ENCODE measurements at places on chromosomes 1 and 21.

DNA sequence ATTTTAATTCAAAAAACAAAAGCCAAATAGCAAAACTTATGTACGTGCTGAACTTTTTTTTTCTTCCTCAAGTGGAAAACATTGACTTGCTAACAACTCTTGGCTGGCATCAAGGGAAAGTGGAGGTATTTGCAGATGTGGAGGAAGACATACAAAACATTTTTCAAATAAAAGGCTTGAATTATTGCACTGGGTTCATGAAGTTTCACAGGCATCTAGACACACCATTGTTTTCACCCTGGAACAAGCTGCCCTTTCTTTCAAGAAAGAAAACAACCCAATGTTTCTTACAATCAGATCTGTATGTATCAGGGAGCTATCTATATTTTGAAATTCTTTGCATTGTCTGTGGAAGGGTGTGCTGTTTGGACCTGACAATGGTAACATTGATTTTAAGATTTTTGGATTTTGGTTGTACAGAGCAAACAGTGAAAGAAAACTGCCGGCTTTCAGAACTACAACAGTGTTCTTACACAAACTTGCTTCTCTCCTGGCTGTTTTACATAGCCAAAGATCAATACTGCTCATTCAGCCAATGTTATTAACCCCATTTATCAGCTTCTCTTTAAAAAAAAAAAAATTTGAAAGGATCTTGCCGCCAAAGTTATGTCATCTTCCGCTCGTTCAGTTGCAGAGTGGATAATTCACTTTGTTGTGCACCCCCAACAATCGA lies 187.7 kb upstream of the FOXD3 start:
- no peaks in the 10 kb centered on the region for H3K4me1 ChIP-seq
- no peak overlapping the region for H3K27ac ChIP-seq
- H3K27me3 ChIP-seq = no peaks in the 10 kb centered on the region
- no peaks in the 10 kb centered on the region for H3K36me3 ChIP-seq

GRCh38 chr21:41458121-41458520 lies 32.1 kb downstream of the MX1 start:
- no peaks in the 10 kb centered on the region for H3K4me1 ChIP-seq
- no peak for DNase-seq
- H3K27ac ChIP-seq = no peak overlapping the region
- no peak overlapping the region for H3K4me3 ChIP-seq
- H3K27me3 ChIP-seq = no peaks in the 10 kb centered on the region
- peaks cover 7% of the 10 kb centered on the region for H3K36me3 ChIP-seq

DNA sequence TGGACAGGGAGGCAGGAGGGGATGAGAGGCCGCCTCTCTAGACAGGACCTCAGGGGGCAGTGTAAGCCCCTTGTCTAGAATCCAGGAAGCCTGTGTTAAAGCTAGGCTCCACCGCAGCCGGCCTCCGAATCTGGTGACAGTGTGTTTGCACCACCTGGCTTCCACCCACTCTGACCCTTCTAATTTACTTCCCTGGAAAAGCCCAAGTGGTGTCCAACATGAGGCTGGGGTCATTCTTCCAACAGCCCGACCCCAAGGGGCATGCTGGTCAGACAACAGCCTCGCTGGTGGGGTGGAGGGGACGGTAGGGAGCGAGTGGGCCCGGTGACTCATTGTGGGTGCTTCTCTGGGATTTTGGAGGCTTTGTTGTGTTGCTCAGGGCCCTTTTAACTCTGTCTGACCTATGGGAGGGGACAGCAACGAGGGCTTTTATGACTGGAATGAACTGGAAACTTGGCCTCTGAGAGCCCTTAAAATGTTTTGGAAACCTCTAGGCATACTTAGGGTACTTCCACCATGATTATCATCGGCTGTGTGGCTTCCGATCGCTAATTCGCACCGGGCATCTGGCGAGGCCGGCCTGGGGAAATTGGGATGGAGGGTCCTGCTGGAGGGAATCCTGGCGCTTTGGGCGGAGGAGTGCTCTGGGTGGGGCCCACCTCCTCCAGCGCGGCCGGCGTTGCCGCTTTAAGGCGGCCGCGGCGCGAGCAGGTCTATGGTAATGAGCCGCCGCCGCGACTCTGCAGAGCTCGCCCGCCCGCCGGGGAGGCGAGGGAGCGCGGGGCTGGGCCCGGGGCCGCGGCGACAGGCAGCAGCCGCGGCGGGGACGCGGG lies at the start of gene CELSR2:
TSS of gene CELSR2 (plus strand) at position 743 of the 833 bp plus-strand sequence. CDS start 541 bp downstream, outside the sequence.
- no peak within 1 kb of the TSS for H3K27ac ChIP-seq
- H3K27me3 ChIP-seq = no peaks in the 10 kb centered on the region
- H3K36me3 ChIP-seq = no peaks in the 10 kb centered on the region

DNA sequence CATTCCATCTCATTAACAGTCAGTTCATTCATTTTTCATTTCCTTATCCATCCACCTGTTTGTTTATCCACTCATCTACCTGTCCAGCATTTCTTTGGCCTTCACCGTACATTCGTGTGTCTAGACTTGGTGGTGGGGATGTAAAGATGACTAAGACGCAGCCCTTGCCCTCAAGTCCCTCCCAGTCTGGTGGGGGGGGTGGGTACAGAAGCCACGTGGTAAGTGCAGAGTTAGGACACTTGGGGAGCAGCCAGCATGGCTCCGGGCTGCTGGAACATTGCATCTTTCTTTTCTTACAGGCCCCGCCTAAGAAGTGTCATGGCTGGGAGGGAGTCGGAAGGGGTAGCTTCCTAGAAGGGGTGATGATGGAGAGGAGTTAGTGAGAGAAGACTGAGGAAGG lies 17.2 kb downstream of the KIF26B start:
- H3K36me3 ChIP-seq = no peaks in the 10 kb centered on the region
- no peaks in the 10 kb centered on the region for H3K27me3 ChIP-seq
- H3K27ac ChIP-seq = no peak overlapping the region
- no peak for DNase-seq

- H3K36me3 ChIP-seq = no peaks in the 10 kb centered on the region
- H3K27me3 ChIP-seq = no peaks in the 10 kb centered on the region
- H3K4me1 ChIP-seq = peaks cover 4% of the 10 kb centered on the region
- H3K4me3 ChIP-seq = no peak overlapping the region
- no peak overlapping the region for H3K27ac ChIP-seq
Measured at GRCh38 chr21:44716984-44717383, 5.6 kb upstream of the TSPEAR start.

- no peak overlapping the region for H3K4me3 ChIP-seq
- H3K4me1 ChIP-seq = no peaks in the 10 kb centered on the region
- no peak overlapping the region for H3K27ac ChIP-seq
- H3K36me3 ChIP-seq = no peaks in the 10 kb centered on the region
Measured at GRCh38 chr1:186059311-186059710, 315.7 kb downstream of the TPR start.

DNA sequence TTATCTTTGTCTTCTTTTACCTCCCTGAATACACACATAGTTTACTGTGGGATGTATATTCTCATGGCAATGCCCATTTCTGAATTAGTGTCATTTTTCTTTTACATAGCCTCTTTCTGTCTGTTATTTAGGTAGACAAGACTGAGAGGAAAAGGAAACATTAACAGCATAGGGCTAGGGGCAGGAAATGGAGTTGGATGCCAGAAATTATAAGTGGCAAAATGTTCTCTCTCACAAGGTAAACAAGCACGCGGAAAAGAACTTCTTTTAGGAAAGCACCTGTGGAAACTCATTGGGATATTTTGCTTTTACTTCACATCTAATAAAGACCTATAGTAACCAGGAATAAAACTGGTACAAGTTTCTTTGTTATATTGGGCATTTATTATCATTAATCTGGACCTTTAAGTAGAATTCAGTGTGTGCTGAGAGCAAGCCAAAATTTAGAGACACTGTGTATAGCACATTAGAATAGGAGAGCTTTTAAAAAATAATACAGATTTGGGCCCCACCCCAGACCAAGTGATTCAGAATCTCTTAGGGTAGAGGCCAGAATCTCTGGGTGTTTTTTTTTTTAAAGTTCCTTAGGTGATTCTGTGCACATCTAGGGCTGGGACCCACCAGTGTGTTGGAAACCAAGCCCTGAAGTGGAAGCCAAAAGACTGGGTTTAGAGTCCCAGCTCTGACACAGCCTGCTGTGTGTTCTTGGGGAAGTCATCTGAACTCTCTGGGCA lies 32.7 kb downstream of the S100A10 start:
- DNase-seq = no peak
- H3K4me3 ChIP-seq = no peak overlapping the region
- no peaks in the 10 kb centered on the region for H3K36me3 ChIP-seq
- H3K27me3 ChIP-seq = no peaks in the 10 kb centered on the region
- H3K27ac ChIP-seq = no peak overlapping the region

DNA sequence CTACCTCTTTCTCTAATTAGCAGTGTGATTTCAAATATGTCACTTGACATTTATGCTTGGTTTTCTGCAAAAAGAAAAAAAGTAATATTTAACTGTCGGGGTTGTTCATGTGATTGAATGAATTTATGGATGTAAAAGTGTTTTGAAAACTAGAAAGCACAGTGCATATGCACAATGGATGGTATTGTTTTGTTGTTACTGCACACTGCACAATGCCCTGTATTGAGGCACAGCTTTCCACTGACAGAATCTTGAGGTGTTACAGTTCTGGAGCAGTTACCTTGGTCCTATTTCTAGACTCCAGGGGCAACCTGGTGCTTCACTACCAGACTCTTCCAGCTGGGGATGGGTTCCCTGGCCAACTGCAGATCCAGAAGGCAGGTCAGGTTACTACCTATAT lies 116.8 kb upstream of the L1TD1 start:
- no peaks in the 10 kb centered on the region for H3K4me1 ChIP-seq
- no peak overlapping the region for H3K27ac ChIP-seq
- H3K4me3 ChIP-seq = no peak overlapping the region
- DNase-seq = no peak
- H3K27me3 ChIP-seq = no peaks in the 10 kb centered on the region
- no peaks in the 10 kb centered on the region for H3K36me3 ChIP-seq

- peak; percentile 98 for DNase-seq
- H3K27me3 ChIP-seq = no peaks in the 10 kb centered on the region
- H3K36me3 ChIP-seq = peaks cover 34% of the 10 kb centered on the region
- peak overlapping the region; percentile 90 for H3K27ac ChIP-seq
- H3K4me3 ChIP-seq = peak overlapping the region; percentile 30
Measured at GRCh38 chr1:15949453-15950245, 26.3 kb downstream of the ZBTB17 start.

- H3K27me3 ChIP-seq = no peaks in the 10 kb centered on the region
- no peak overlapping the region for H3K27ac ChIP-seq
- H3K36me3 ChIP-seq = no peaks in the 10 kb centered on the region
- DNase-seq = no peak
Measured at GRCh38 chr1:232011961-232012360, 385.4 kb downstream of the DISC1 start.

- no peaks in the 10 kb centered on the region for H3K27me3 ChIP-seq
- H3K4me3 ChIP-seq = peak overlapping the region; percentile 9
- no peak overlapping the region for H3K27ac ChIP-seq
- no peak for DNase-seq
- no peaks in the 10 kb centered on the region for H3K4me1 ChIP-seq
Measured at GRCh38 chr1:201013991-201014815, 9.3 kb downstream of the KIF21B start.

GRCh38 chr1:6942990-6943389 lies 157.7 kb downstream of the CAMTA1 start:
- no peak overlapping the region for H3K27ac ChIP-seq
- no peaks in the 10 kb centered on the region for H3K27me3 ChIP-seq
- no peak for DNase-seq

GRCh38 chr1:203040513-203041275 lies 14.4 kb downstream of the PPFIA4 start:
- no peaks in the 10 kb centered on the region for H3K36me3 ChIP-seq
- no peak overlapping the region for H3K4me3 ChIP-seq
- DNase-seq = no peak
- no peaks in the 10 kb centered on the region for H3K4me1 ChIP-seq
- no peaks in the 10 kb centered on the region for H3K27me3 ChIP-seq
- peak overlapping the region; percentile 65 for H3K27ac ChIP-seq

DNA sequence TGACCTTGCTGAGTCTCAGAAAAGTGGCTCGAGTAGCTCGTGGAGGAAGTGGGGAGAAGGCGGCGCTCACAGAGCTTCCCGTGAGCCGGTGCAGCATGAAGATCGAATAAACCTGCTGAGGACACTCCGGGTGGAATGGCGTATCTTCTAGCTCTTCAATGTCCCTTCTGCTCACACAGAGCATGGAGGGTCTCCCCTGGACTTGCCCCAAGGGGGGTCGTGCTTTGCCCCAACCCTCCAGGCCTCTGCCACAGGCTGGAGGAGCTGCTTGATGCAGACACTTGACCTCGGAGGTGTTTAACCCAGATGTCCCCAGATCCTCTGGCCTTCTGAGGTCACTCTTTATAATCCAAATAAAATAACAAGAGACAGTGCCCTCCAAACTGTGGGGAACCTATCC lies 2.2 kb upstream of the KRTAP10-12 start:
- H3K27ac ChIP-seq = no peak overlapping the region
- H3K27me3 ChIP-seq = no peaks in the 10 kb centered on the region
- no peaks in the 10 kb centered on the region for H3K4me1 ChIP-seq
- H3K36me3 ChIP-seq = no peaks in the 10 kb centered on the region
- H3K4me3 ChIP-seq = no peak overlapping the region

- no peak overlapping the region for H3K4me3 ChIP-seq
- H3K36me3 ChIP-seq = no peaks in the 10 kb centered on the region
- H3K27me3 ChIP-seq = no peaks in the 10 kb centered on the region
- no peak for DNase-seq
Measured at GRCh38 chr21:28391938-28392849, 600.5 kb downstream of the LTN1 start.

GRCh38 chr1:97461782-97462181 lies 459.1 kb downstream of the DPYD start:
- H3K4me1 ChIP-seq = no peaks in the 10 kb centered on the region
- H3K36me3 ChIP-seq = no peaks in the 10 kb centered on the region
- peak overlapping the region; percentile 72 for H3K27ac ChIP-seq
- no peaks in the 10 kb centered on the region for H3K27me3 ChIP-seq
- H3K4me3 ChIP-seq = no peak overlapping the region
- DNase-seq = no peak

- H3K36me3 ChIP-seq = no peaks in the 10 kb centered on the region
Measured at GRCh38 chr1:174451408-174451807, 3.6 kb downstream of the GPR52 start.

- no peak overlapping the region for H3K27ac ChIP-seq
- H3K36me3 ChIP-seq = no peaks in the 10 kb centered on the region
- H3K27me3 ChIP-seq = no peaks in the 10 kb centered on the region
- H3K4me1 ChIP-seq = no peaks in the 10 kb centered on the region
- no peak overlapping the region for H3K4me3 ChIP-seq
Measured at GRCh38 chr21:35616090-35616489, 444.2 kb downstream of the SETD4 start.

DNA sequence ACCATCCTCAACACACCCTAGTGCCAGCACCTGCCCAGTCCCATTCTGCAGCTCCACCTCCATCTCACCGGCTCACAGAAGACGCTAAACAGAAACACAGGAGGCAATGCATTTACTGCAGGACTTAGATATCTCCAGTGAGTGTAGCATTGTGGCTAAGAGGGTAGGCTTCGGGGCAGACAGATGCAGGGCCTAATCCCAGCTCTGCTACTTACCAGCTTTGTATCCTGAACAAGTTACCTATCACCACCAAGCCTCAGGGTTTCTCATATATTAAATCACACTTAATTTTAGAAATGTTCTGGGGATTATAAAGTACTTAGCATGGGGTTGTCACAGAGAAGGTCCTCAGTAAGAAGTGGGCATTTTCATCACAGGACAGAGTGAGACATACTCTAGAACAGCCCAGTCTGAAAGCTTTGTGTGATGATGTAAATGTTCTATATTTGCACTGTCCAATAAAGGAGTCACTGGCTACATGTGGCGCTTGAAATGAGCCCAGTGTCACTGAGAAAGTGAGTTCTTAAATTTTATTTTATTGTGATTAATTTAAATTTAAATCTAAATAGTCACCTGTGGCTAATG lies 149.3 kb upstream of the C8B start:
- H3K27me3 ChIP-seq = no peaks in the 10 kb centered on the region
- no peak overlapping the region for H3K4me3 ChIP-seq
- H3K36me3 ChIP-seq = no peaks in the 10 kb centered on the region
- DNase-seq = no peak
- peak overlapping the region; percentile 36 for H3K27ac ChIP-seq

- H3K36me3 ChIP-seq = no peaks in the 10 kb centered on the region
- H3K4me1 ChIP-seq = no peaks in the 10 kb centered on the region
- peak overlapping the region; percentile 51 for H3K27ac ChIP-seq
- no peak for DNase-seq
Measured at GRCh38 chr1:201702936-201703335, 126.0 kb upstream of the IPO9 start.
